ENCODE measurements at places on chromosomes 6 and 20. TPM values are rescaled to one million over a fixed set of nuclear protein-coding genes. Genes with fewer than 3 reads are reported as not detected.
A peak's percentile ranks its signal among the peaks of the same experiment; 100 is the strongest.

The PHACTR1 gene
- total RNA-seq: not detected

DNA sequence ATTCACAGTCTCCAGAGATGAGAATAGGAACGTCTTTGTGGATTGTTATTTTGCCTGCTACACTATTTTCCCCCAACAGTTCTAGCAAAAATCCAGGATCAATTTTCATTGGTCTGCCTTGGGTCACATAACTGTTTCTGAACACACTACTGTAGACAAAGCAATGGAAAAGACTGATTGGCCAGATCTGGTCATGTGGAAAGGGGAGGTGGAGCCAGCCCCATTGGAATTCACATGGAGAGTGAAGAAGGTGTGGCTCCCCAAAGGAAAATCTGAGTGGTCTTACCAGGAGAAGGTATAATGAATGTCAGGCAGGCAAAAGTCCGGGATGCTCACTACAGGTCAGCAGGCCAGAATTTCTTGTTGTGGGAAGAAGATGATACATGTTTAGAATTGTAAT, 9.5 kb upstream of the TP53RK start:
- H3K36me3 ChIP-seq: no peaks in the 10 kb centered on the region
- no peak for DNase-seq
- no peak overlapping the region for H3K4me3 ChIP-seq
- H3K27ac ChIP-seq: no peak overlapping the region

DNA sequence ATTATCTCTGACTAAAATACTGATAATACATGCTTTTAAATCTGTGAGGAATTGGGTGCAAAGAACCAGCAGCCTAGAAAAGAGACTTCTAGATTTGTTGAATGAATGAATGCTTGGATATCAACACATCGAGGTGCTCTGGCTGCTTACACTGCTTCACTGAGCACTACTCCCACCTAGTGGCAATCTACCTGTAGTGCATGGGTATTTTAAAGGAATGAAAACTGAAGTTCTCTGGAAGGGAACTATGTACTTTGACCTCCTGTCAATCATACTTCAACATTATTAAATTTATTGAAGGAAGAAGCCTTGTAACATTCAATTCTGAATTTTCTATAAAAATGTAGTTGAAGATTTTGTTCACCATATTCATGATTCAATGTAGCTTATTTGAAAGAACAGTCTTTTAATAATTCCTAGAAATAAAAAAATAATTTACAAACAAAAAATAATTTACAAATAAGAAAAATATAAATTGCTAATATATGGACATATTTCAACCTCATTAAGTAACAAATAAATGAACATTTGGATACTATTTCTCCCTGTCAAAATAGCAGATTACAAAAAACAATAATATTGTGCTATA, 111.2 kb upstream of the MMS22L start:
- H3K27me3 ChIP-seq: peaks cover 10% of the 10 kb centered on the region
- peak; percentile 57 for DNase-seq
- no peaks in the 10 kb centered on the region for H3K4me1 ChIP-seq

DNA sequence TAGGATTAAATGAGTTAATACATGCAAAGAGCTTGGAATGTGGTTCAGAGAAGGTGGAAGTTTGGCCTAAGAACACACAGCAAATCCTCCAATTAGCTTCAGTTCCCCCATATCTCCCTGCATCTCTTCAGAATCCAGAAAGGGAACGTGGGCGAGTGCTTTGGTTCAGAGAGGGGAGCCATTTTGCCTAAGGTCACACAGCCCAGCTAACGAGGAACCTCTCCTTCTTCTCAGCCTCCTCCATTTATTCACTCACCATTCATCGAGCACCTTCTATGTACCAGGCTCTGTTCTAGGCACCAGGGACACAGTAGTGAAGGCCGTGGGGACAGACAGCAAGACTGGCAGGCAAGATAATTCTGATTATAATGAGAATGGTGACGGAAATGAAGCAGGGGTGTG, 2.3 kb upstream of the CEBPB start:
- no peak overlapping the region for H3K27ac ChIP-seq
- H3K36me3 ChIP-seq: peaks cover 11% of the 10 kb centered on the region
- peaks cover 6% of the 10 kb centered on the region for H3K4me1 ChIP-seq

- H3K4me3 ChIP-seq: no peak overlapping the region
- DNase-seq: no peak
- peaks cover 38% of the 10 kb centered on the region for H3K36me3 ChIP-seq
- no peaks in the 10 kb centered on the region for H3K27me3 ChIP-seq
- H3K4me1 ChIP-seq: peaks cover 28% of the 10 kb centered on the region
- peak overlapping the region; percentile 77 for H3K27ac ChIP-seq
Observed at GRCh38 chr20:50891138-50891537, 40.1 kb downstream of the ADNP start.

The RIPOR2 gene
- total RNA-seq: 116 TPM

DNA sequence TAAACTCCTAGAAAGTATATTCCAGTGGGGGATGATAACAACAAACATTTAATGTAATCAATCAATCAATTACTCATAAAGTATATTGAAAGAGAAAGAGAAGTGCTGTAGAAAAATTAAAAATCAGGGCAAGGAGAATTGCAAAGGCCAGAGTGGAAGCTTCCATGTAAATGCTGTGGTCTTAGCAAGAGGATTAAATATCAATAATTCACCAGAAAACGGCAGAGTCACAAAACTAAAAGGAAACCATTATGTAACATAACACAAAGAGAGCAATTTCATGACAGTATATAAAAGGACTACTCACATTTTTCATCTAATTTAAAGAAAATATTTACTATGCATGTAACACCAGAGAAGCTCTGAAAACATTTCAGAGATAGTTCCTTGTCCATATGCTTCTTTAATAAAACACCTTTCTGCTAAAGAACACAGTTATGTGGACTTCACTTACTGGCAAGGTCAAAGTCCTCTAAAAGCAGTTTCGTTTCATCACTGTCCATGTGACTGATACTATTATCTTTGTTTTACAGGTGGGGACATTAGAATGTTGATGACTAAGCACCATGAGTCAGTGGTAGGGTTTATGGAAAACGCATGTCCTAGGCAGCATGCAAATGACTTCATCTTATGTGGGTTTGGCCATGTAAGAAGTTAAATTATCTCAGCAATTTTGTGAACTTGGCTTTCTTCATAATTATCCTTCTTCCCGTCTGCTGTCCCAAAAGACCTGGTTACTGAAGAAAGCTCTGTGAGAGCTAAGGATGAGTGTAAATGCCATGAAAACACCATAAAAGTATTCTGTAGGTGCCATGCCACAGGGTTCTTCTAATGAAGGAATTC, 185.8 kb upstream of the TENT5A start:
- no peaks in the 10 kb centered on the region for H3K27me3 ChIP-seq
- no peak overlapping the region for H3K4me3 ChIP-seq
- H3K27ac ChIP-seq: no peak overlapping the region
- no peaks in the 10 kb centered on the region for H3K4me1 ChIP-seq
- DNase-seq: no peak

DNA sequence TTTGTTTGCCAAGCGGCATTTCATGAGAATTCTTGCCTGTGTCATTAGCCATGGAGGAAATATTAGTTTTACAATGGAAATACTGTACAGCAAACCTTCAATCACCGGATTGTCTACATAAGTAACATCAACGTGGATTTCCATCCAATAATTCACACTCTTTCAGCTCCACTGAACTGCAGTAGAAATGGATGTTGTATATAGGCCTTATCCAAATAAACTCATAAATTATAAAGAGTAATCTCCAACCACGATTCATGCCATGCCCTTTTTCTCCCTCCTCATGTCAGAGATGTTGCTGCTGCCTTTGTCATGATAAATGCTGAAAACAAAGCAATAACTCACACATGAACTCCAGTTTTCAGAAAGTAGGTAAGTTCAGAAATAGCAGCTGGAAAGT, 54.9 kb upstream of the EYS start:
- no peaks in the 10 kb centered on the region for H3K4me1 ChIP-seq
- H3K4me3 ChIP-seq: no peak overlapping the region
- no peak for DNase-seq
- no peaks in the 10 kb centered on the region for H3K27me3 ChIP-seq

The MYLK2 gene
- total RNA-seq: not detected

- H3K27ac ChIP-seq: no peak overlapping the region
- DNase-seq: no peak
- no peaks in the 10 kb centered on the region for H3K36me3 ChIP-seq
- H3K4me1 ChIP-seq: no peaks in the 10 kb centered on the region
- H3K4me3 ChIP-seq: no peak overlapping the region
Observed at GRCh38 chr20:58623579-58624473, 27.3 kb upstream of the STX16 start.
